Posterior vena cava (tissue), 2 donors: ENCODE measurements at places on chromosomes 2 and 18. TPM values are rescaled to one million over a fixed set of nuclear protein-coding genes. Genes with fewer than 3 reads are reported as not detected.

- DNase-seq, result no peak
Observed at GRCh38 chr2:216546641-216547403, 48.2 kb downstream of the RPL37A start.

- no peak for DNase-seq
Observed at GRCh38 chr2:36255863-36256262, 99.7 kb upstream of the CRIM1 start.

GRCh38 chr18:45678850-45679249, 45.1 kb upstream of the SLC14A1 start:
- no peak for DNase-seq

DNA sequence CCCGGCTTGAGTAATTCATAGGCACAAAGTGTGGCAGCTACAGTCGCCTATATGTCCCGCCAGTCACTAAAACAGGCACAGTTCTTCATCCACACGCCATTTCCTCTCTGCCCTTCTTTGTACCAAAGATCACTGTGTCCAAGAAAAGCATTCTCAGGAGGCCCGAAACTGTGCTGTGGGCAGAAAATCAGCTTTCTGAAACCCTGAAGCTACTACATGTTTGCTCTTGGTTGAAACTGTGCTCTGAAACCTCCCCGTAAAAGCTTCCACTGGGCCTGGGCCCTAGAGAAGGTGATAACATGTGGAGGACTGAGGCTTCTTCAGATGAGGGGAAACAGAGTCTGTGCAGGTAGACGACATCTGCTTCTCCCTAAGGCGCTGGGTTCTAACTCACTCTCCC, 75.6 kb upstream of the ID2 start:
- DNase-seq, result peak; percentile 42

DNA sequence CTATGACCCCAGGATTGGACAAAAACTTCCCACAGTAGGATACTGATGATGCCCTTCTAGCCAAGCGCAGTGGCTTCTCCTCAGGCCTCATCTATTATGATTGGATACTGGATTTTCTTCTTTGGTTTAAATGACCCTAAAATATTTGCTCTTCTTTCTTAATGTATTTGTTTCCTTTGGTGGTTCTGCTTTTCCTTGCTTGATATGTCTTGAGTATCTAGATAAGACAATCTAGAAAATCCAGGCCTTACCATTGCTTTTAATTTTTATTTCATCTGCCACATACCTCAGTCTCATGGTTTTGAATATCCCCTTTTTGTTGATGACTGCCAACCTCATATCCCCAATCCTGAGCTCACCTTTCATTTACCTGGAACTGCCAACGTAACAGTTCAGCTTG, 35.6 kb downstream of the OTOF start:
- no peak for DNase-seq

- DNase-seq, result no peak
Observed at GRCh38 chr2:189995679-189996078, 66.8 kb downstream of the MSTN start.

The SGPP2 gene
- not detected for total RNA-seq
